Activated T-helper 9 cell treated with anti-CD3 and anti-CD28 coated beads, Interleukin-2, amount 50 U/mL, for 16 hours (primary cell): ENCODE measurements at places on chromosomes 4 and X.

DNA sequence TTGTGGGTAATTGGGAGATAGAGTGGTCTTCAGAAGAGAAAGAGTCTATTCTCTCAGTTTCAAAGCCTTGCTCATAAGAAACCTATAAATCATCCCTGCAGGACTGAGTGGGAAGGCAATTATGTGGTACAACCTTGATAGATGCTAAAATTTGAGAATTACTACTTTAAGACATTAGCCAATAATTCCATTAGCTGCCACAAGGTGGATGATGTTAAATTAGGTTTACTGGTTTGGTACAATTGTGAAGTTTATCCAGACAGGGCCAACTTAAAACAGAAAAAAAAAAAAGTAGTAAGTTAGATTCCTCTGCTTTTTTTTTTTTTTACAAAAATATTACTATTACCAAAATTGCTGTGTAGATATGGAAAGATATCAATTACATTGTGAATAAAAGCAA, 73.2 kb upstream of the AMOT start:
- no peak for DNase-seq

DNA sequence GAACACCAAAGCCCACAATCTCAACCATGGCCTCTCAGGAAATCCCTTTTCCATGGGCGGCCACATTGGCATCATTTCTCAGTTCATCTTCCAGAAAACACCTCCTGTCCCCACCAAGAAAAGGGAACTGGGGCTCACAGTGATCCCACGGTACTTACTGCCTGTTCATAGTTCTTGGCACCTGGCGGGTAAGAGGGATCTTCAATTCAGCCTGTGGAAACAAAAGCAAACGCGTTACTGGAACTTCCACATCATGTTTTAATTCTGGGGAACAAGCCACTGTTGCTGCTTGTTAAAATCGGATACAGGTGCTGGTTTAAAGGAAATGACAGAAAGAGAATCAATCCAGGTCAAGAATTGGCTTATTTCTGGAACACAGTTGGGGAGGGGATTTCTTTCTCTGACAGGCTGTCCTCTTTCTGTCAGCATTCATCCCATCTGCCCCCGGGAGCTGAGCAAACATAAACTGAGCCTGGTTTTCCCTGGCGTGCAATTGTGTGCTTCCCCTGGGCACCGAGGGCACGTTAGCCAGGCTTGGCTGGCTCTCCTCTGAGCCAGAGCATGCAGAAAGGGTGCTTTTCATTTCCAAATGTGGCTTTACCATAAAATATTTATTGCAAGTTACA, 16.8 kb downstream of the CLNK start:
- DNase-seq: no peak

- no peak for DNase-seq
Measured at GRCh38 chr4:17702641-17703040, 78.8 kb downstream of the FAM184B start.

GRCh38 chrX:147403040-147403439, 508.7 kb upstream of the FMR1 start:
- no peak for DNase-seq
